Activated naive CD4-positive, alpha-beta T cell (primary cell): ENCODE measurements at places on chromosomes 3 and 15.

DNA sequence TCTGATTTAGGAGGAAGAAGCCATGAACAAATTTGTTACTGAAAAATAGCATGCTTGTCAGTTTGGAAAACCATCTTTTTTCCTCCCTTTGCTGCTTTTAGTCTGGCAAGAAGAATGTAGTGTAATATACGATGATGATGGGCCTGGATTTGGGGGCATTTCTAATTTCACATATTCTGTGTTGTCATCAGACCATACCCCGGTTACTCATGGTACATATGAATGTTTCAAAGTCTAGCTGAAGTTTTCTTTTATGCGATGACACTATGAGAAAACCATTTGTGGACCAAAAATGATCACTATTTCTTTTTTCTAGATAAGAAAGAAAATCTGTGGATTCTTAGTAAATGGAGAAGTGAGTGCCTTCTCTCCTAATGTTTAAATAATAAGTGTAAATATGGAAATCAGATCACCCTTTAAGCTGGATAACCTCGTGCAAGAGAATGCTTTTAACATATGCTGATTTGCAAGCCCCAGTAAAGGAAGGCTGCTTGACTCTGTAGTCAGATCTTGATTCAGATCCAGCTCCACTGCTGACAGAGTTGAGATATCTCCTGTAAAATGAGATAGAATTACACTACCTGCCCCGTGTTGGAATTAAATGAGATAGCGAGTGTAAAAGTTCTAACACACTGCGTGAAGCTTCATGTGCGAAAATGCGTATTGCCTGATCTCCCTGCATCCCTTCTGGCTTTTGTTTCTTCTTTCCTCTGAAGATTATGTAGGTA is 3.0 kb downstream of the MEF2A start:
- DNase-seq = no peak

GRCh38 chr15:66115568-66116206 is 137.9 kb downstream of the MEGF11 start:
- no peak for DNase-seq

DNA sequence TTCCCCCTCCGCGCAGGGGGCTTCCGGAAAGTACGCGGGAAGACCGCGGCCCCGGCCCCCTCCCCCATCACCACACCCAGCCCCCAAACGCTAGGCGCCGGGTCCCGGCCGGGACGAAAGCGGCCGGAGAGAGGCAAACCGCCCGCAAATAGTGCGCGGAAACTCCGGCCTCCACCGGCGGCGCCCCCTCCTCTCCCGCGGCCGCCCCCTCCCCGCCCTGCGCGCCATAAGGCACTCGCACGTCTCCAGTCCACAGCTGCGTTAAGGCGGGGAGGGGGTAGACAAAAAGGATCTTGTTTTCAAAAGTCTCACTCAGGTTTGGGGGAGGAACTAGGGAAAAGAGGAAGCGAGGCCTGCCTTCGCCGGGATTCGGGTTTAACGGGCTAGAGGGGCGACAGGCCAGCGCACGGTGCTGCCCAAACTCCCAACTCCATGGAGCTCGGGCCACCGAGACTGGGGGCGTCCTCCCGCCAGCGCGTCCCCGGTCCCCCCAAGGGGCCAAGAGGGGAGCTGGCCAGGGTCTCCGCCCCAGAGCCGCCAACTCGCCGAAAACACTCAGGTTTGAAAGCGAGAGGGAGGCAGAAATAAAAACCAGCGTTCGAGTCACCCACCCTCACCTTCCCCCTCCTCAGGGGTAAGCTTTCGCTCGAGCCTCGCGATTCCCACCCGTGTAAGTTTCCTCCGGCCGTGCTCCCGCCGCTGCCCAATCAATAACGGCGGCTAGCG is 1.8 kb downstream of the ANP32A start:
- peak; percentile 18 for DNase-seq

- DNase-seq = no peak
These were observed 22.0 kb downstream of the PRR23E start for GRCh38 chr3:127214975-127215374.

- DNase-seq = no peak
These were observed 6.0 kb downstream of the TMED3 start for GRCh38 chr15:79316864-79317263.

GRCh38 chr3:31352331-31352730 is 180.4 kb upstream of the STT3B start:
- no peak for DNase-seq

- no peak for DNase-seq
These were observed 279.8 kb downstream of the ROBO2 start for GRCh38 chr3:77319711-77320110.

DNA sequence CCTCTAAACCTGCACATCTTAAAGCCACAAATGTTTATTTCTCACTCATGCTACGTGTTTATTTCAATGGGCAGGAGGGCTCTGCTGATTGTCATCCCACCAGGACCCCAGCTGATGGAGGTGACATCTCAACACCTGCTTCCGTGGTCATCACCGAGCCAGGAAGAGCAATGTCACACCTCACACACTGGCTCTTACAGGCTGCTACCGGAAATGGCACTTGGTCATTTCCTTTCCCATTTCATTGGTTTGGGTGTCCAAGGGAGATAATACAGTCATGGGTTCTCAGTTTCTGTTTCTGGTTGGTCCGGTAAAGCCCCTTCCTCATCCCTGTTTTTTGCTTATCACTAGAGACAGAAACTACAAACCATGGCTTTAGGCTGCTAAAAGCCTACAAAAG is 41.9 kb downstream of the ABHD2 start:
- DNase-seq = no peak

- no peak for DNase-seq
These were observed 2.0 kb downstream of the NRROS start for GRCh38 chr3:196641333-196642054.

DNA sequence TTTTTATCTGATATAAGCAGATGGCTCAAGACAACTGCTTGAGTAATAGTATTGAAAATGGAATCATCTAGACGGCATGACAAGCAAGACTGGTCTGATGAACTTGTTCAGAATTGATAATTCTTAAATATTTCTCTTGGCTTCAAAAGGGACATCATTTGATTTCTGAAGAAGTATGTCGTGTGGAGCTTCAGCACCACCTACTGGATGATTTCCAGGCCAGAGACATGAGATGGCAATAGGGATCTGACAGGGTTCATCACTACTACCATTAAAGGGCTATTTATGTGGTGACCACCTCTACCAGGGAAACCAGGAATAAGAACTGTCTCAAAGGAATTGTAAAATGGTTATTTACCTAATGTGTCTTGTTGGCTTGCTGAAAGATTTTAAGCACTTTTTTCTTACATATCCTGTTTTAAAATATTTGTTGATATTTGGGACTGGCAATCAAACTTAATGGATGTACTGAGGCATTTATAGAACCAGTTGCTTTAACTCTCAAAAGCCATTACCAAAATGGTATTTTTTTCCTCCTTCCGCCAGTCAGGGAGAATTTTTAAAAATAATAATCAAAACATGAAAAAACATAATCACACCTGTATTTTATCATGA is 99.5 kb upstream of the FAM98B start:
- peak; percentile 1 for DNase-seq

DNA sequence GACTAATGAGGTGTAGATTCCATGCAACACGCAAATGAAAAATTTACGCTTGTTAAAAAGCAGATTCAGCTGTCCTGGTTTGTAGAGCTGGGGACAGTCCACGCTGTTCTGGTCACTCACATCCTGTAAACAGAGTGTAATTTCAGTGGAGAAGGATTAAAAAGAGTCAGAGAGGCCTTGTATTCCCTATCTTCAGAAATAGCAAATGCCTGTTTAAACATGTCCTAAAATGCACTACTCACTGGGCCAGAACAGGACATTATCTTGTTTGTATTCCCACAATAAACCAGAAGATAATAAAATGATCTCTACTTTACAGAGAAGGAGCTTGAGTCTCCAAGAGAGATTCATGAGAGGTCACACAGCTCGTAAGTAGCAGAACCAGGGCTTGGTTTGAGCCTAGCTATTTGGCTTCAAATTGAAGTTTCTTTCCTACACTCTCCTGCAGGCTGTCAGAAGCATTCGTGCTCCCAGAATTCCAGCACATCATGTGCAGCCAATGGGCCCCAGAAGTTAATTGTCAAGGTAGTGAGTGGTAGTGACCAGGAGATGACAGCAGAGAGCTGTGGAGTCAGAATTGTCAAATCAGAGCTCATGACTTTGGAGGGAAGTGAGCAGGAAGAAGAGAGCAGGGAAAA is 242.5 kb downstream of the ATP8B4 start:
- DNase-seq = no peak

DNA sequence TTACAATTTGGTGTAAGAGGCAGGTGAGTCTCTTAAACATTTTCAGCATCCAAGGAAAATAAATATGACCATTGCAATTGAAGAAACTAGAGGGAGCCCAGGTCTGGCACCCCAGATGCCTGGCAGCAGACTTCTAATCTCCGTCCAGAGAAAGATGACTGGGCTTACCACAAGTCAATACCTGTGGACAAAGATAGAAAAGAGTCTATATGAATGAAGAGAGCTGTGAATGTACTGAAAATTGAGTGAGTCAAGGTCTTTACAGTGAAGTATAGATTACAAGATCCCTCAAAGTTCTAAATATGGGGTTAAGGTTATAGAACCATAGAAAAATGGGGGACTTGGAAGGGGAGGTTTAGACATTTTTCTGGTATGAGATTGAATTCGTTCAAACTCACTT is 827.4 kb upstream of the NR2F2 start:
- no peak for DNase-seq

DNA sequence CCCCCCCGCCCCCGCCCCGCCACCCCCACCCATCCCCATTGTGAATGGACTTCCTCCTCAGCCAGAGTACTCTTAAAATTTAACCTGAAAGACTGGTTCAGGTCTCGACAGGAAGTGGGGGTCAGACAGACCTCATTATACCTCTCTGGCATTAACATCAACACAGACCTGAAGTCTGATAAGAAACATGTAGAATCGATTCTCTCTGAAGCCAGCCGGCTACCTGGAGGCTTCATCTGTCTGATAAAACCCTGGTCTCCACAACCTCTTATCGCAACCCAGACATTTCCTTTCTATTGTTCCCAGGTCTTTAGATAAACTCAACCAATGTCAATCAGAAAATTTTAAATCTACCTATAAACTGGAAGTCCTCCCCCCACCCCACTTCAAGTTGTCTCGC is 42.6 kb downstream of the SLCO2A1 start:
- DNase-seq = no peak

DNA sequence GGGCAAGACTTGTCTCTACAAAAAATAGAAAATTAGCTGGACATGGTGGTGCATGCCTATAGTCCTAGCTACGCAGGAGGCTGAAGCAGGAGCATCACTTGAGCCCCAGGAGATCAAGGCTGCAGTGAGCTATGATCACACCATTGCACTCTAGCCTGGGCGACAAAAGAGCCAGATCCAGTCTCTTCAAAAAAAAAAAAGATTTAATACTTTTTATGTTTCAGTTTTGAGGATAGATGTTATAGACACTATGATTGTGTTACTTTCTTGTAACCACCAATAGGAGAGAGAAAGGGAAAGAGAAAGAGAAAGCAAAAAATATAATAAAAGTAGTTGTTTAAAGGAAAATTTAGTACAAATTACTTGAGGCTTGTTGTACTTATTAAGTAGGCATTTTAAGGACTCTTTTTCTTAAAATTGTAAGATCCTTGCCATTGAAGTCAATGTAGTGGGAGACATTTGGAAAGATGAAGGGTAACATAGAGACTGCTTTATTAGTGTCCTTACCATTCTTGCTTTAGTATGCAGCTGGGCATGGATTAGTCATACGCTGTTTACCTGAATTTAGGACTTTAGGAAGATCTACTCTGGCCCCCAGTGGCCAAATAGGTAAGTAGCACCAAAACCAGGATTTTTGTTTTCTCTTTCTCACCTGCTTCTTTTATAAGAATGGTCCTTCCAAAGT is 35.1 kb upstream of the ZDHHC23 start:
- no peak for DNase-seq

GRCh38 chr15:92324101-92324963 is 69.3 kb upstream of the ST8SIA2 start:
- no peak for DNase-seq

- no peak for DNase-seq
These were observed 20.0 kb upstream of the TRIM71 start for GRCh38 chr3:32797776-32798175.

GRCh38 chr3:133477487-133477886 is 77.6 kb downstream of the BFSP2 start:
- no peak for DNase-seq

DNA sequence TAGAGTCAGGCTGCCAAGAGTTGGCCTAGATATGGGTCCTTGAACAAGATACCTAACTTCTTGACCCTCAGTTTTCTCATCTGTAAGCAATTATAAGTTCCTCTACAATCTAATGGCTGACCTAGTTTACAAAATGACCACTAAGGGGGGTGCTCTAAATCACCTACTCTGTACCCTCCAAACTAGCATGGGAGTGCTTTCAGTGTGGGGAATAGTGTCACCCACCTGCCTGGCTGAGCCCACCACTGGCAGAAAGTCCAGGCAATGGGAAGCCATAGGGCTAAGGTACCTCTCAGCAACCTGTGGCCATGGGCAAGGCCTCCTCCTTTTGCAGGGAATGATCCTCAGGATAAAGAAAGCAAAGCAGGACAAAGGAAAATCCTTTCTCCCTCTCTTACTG is 58.9 kb downstream of the COL6A5 start:
- no peak for DNase-seq

- DNase-seq = no peak
These were observed 61.5 kb downstream of the CGGBP1 start for GRCh38 chr3:87997298-87997697.

DNA sequence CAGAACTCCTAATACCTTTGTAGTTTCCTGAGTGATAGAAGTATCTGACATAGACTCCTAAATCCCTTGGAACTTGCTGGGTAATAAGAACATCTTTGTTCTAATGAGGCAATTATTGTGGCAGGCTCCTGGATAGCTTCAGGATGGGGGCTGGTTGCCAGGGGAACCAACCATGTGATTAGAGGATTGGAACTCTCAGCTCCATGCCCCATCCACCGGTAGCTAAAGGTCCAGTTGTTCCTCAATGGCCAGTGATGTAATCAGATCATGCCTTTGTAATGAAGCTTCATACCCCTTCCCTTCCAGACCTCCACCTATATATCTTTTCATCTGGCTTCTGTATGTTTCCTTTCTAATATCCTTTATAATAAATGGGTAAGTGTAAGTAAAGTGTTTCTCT is 221.2 kb upstream of the ALCAM start:
- no peak for DNase-seq

DNA sequence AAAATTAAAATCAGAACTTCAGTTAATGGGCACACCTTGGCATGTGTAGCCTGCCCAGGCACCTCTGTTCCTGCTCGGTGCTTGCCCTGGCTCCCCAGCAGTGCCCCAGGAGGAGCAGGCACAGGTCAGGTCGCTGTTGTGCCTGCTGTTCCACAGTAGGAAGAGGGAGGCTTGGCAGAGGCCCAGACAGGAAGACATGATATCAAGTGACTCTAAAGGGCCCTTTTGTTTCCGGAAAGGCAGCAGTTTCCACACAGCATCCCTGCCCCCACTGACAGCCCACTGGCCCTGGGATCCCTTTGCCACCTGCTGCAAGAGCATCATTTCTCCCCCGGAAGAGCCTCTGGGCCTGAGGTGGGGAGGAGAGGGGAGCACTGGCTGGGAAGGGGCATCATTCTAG is 40.5 kb upstream of the HES1 start:
- no peak for DNase-seq

DNA sequence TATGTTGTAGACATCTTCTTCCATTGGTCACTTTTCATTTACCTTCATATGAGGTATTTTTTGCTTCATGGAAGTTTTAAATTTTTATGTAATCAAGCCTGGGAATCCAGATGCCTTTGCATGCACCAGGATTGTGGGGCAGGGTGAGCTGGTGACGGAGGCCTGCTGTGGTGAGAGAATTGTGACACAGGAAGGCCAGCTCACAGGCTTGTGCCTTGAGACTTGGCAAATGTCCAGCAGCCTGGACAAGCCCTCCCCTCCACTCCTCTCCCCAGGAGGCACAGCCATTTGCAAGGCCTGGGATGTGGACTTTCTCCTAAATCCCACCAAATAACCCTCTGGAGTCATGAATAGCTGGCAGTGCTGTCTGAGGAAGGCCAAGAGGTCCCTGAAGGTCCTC is 67.4 kb downstream of the RHCG start:
- DNase-seq = no peak
